ENCODE measurements at places on chromosomes 2 and 18.

DNA sequence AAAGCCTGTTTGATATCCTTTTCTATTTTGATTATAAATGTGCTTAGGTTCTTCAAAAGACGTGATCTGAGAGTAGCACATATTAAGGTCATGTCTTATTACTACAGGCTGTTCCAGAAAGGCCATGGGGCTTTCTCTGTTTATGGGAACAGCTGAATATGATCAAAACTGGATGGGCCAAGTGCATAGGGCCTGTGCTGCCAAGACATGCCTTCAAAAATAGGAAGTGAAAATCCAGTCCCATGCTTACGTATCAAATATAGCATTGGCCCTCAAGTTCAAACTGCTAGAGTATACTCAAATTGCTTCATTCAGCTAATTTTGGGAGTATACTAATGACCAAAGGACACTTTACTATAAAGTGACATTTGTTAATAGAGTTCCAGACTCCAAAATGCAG lies 24.1 kb downstream of the SLC25A52 start:
- no peak for DNase-seq

DNA sequence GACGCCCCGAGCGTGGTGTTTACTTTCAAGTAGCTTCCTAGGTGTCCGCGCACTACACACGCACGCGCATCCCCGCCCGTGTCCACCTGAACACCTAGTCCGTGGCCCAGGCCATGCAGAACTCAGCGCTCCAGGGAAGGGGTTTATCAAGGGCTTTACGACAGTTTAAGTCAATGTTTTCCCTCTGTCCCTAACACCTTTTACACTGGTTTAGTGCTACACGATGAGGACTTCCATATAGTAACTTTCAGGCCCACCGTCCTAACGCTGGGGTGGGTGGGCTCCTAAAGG lies 1.4 kb upstream of the BCL2 start:
- DNase-seq = no peak

DNA sequence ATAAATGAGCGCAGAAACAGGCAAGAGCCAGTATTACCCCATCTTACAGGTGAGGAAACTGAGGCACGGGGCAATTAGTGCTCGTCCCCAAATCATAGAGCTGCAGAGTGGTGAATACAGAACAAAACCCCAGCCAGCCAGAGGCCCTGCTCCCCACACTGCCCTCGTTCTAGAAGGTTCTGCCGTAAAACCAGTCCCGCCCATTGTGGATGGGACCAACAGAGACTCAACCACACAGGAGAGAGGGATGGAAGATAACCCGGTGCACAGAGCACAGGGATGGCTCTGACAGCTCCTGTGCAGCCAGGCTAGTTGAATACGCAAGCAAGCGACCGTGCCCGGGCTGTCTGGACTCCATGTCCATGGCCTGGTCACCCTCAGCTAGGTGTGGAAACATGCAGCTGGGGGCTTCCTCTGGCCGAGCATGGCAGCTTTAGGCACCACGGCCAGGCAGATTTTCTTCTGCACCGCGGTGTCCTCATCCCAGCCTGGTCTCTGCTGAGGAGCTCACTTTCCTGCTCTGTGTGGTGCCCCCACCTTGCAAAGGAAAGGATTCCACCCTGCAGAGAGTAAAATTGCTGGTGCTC lies 146.4 kb downstream of the TPO start:
- DNase-seq = no peak

DNA sequence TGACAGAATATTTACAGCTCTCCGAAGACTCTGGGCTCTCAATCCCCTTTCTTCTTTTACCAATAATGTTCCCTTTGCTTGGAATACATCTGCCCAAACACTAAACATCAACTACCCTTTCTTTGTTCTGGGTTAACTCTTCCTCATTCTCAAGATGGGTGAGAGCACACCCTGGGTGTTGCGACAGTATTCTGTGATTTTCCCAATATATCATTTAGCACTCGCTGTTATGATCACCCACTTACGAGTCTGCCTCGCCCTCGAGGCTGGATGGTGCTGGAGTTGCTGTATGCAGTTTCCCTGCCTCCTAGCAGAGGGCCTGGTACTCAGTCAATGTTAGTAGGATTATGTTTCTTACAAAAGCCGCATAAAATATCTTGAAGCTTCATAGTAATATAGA lies 93.2 kb downstream of the SOCS6 start:
- DNase-seq = peak; percentile 53

- no peak for DNase-seq
Measured at GRCh38 chr18:68456985-68457384, 257.9 kb downstream of the TMX3 start.

GRCh38 chr2:196703695-196704094 lies 64.2 kb downstream of the CCDC150 start:
- DNase-seq = no peak

GRCh38 chr2:98907966-98908905 lies 27.8 kb downstream of the CRACDL start:
- DNase-seq = peak; percentile 42

- no peak for DNase-seq
Measured at GRCh38 chr2:238243496-238244076, 3.7 kb upstream of the HES6 start.

DNA sequence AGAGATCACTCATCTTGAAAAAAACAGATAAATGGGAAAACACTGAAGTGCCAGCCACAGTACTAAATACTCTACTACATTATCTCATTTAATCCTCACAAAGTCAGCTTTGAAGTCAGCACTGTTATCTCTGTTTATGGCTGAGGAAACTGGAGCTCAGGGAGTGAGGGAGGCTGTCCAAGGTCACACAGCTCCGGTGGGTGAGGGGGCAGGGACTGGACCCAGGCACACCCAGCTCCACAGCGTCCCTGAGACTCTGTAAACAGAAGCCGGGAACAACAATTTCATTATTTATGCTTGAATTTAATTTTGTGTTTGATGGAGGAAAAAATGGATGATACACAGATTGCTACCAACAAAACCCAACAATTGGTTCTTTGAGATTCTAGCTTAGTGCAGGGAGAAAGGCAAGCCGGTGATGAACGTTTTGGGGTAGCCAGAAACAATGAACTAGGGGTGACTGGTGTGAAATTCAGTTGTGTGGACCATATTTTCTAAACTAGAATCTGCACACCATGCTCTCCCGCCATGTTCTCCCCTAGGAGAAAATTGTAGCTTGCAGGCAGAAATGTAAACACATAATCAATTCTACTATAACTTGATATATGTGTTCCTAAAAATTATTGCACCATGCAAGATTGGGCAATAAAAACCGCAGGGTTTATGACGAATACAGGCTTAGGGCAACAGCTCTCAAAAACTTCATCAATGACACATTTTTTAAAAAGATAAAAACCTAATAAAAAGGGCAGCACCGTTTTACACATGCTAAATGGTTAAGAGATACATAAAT lies at the start of gene GREB1:
TSS of gene GREB1 (plus strand) at position 768 of the 793 bp plus-strand sequence. CDS start 22,570 bp downstream, outside the sequence.
- DNase-seq = no peak

DNA sequence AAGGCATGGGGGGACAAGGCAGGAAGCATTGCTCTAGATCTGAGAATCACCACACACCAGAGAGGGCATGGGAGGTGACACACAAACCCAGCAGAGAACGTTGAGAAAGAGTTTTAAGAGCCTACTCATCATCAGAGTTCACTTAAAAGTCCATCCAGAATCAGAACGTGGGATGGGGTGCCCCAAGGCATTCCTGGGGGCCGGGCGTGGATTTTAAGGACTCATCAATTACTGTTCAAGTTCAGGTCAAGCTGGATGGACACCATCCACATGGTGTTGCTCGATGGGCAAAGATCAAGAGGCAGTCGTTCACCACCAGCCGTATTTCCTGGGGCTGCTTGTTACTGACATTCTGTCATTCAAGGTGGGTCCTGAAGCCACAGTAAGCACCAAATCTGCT lies 34.9 kb downstream of the BCL11A start:
- DNase-seq = no peak

GRCh38 chr18:74949611-74950010 lies 259.3 kb downstream of the PTGR3 start:
- DNase-seq = no peak

DNA sequence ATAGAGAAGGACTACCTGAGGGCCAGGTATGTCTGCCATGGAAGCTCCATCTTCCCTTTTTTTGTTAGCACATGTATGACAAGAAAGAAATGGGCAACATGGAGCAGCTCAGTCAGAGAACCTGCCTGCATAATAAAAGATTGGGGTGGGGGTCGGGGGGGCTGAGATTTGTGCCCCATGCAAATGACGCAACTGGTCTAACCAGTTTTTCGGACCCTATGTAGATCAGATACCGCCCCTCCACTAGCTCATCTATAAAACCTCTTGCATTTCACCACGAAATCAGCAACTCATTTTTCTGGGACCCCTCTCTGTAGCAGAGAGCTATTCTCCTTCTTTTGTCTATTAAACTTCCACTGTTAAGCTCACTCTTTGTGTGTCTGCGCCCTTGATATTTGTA lies 657.2 kb downstream of the ERBB4 start:
- no peak for DNase-seq

DNA sequence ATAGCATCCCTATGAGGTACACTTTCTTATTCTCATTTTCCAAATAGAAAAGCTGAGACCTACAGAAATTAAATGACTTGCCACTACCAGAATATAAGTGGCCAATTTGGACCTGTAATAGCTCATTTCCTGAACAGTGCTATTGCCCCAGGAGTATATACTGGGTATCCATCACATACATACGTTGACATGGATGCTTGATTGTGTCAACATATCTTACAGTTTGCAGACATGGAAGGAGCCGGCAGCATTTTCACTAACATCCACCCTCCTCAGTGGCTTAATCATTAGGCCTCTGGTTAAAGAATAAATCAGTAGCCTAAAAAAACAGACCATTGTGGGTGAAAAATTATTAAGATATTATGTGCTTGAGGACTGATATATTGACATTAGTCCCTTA lies 829.3 kb downstream of the LRP1B start:
- DNase-seq = no peak

DNA sequence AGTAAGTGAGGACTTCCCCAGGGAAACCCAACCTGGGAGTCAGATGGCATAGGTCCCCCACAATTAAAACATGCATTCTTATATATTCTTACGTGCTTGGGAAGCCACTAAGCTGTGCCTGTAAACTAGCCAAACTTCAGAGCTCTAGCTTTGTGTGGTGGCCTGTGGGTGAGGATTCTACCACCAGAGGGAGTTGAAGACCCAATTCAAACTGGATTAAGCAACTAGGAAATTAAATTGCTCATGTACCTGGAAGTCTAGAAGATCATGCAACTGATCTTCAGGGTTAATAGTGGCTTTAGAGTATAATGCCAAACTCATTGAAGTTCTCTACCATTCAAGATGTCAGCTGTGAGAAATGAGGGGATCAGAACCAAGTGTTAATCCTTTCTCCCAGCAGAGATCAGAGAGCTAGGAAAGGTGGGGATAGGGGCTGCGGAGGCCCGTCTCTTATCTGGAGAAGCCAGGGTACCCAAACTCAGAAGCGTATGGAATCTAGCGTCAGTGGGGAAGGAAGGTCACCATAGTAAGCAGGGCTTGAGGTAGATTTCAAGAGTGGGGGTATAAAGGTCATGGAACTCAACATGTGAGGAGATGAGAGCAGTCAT lies 53.2 kb upstream of the CCDC85A start:
- peak; percentile 29 for DNase-seq

DNA sequence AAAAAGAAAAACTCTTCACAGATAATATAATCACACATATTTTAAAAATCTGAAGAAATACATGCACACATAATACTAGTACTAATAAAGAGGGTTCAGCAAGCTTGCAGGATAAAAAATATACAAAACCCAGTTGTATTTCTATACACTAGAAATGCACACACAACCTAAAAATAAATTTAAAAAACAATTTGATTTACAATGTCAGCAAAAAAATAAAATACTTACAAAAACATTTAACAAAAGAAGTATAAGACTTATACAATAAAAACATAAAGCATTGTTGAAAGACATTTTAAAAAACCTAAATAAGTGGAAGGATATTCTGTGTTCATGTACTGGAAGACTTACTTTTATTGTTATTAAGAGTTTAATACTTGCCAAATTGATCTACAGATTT lies 81.7 kb upstream of the ALK start:
- DNase-seq = no peak

DNA sequence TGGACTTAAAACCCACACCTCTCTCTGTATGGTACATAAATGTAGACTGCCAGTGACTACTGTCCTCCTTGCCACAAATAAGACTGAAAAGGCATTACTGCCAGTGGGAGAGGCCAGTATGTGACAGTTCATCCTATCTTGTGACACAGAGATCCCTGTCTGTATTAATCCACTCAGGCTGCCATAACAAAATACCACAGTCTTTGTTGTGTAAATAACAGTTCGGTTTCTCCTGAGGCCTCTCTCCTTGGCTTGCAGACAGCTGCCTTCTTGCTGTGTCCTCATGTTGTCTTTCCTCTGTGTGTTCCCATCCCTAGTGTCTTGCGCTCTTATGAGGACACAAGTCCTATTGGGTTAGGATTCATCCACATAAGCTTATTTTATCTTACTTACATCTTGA lies 46.4 kb upstream of the IL1RL1 start:
- no peak for DNase-seq

DNA sequence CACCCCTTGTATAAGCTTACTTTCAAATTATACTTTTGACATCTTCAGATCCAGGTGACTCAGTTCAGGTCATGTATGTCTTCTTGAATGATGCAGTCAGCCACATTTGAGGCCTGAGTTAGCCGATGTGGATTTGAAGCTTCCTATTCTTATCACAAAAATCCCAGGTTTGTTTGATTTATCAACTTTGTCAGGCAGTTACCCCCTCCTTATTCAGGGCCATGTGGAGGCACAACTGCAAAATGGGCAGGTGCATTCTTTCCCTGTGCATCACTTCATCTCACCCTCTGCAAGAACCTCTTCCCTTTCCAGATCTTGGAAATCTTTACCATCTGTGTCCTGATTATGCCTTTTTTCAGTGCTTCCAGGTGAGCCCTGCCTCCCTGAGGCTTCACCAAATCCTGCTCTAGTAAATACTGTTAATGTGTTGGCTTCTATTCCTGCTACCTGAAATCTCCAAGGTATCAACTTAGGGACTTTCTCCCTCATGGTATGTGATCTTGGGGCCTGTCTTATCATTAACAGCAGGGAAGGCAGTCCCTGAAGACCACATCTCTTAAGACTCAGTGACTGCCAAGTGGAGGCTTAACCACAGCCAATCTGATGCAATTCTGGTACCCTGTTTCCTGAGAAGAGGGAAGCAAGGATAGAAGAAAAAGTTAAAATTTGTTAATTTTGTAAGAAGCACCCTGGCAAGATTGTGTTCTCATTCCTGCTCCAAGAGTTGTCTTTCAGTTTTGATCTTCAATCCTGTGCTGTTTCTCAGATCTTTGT lies 9.4 kb upstream of the ARHGAP28 start:
- no peak for DNase-seq

DNA sequence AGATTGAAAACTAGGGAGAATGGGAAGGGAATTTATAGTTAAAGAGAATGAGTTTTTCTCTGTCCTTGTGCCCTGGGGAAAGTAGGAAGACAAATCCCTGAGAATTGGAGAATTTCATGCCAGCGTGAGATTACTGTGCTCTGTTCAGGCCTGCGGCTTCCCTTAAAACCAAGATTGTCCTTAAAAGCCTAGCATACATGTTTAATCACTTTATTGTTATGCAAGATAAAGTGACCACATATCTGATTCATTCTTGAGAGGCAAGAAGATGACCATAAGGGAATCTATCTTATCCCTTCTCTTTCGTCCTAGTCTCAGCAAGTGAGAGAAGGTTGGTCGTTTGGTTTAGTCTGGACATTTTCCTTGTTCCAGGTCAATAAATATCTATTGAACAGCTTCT lies 75.9 kb downstream of the ADCYAP1 start:
- no peak for DNase-seq

GRCh38 chr18:69158944-69159343 lies 241.7 kb upstream of the DOK6 start:
- DNase-seq = no peak

GRCh38 chr2:234686088-234686890 lies 189.4 kb upstream of the ARL4C start:
- peak; percentile 87 for DNase-seq

Data from PC-9 (cell line).